Fibroblast of skin of right biceps (primary cell): ENCODE measurements at places on chromosomes 12 and 14.

DNA sequence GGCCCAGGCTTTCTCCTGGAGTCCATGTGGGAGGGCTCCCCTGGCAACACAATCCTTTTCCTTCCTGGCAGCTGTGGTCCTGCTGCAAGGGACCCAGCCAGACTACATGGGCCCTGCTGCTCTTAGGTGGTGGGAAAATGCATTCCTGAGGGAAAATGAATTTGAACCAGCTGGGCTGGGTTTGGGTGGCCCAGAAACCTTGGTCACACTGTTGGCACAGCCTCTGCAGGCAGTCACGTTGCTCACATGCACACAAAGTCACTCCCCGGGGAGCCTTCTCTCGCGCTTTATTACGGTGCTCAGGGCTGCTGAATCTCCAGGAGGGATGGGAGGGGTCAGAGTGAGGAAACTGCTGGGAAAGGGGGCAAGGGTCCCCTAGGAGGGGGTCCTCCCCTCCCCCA, 17.2 kb downstream of the PLEKHG3 start:
- DNase-seq, result peak; percentile 92

- no peak for DNase-seq
These were observed 447.5 kb upstream of the DCN start for GRCh38 chr12:91630083-91630482.

DNA sequence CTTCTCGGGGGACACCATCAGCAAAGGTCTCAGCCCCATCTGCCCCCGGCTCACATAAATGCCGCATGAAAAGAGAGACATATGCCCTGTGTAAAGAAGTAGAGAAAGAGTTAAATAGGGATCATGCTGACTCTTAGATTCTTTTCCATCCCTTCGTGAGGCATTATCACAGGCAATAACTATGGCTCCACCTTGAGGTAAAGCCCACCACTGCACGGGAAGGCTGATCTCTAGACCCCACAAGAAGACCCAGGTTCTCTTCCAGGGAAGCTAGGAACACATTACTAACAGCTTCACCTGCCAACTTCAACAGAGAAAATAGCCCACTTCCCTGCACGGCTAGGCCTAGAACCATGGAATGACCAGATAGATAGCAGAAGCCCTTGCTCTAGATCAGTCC, 14.1 kb upstream of the NOP2 start:
- no peak for DNase-seq

DNA sequence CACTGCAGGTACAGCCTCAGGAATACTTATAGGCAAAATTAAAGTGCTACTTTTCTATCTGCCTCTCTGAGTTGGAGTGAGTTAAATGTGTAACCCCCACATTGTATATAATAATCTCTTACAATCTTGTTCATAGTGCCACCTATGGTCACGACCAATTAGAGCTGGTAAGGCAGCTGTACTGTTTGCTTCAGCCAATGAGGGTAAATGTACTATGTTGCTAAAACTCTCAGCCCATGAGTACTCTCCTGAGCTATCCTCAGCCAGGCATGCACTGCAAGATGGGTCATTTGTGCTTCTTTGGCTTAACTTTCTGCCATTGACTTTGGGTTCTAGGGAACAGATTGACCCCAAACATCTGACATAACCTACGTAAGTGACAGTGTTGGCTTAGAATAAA, 15.0 kb upstream of the MDM2 start:
- DNase-seq, result peak; percentile 23

- DNase-seq, result no peak
These were observed 51.0 kb downstream of the PRKCH start for GRCh38 chr14:61372379-61372778.

GRCh38 chr12:15276088-15276698, 46.1 kb upstream of the PTPRO start:
- peak; percentile 48 for DNase-seq

GRCh38 chr12:6084261-6084968, 40.1 kb downstream of the VWF start:
- peak; percentile 95 for DNase-seq

DNA sequence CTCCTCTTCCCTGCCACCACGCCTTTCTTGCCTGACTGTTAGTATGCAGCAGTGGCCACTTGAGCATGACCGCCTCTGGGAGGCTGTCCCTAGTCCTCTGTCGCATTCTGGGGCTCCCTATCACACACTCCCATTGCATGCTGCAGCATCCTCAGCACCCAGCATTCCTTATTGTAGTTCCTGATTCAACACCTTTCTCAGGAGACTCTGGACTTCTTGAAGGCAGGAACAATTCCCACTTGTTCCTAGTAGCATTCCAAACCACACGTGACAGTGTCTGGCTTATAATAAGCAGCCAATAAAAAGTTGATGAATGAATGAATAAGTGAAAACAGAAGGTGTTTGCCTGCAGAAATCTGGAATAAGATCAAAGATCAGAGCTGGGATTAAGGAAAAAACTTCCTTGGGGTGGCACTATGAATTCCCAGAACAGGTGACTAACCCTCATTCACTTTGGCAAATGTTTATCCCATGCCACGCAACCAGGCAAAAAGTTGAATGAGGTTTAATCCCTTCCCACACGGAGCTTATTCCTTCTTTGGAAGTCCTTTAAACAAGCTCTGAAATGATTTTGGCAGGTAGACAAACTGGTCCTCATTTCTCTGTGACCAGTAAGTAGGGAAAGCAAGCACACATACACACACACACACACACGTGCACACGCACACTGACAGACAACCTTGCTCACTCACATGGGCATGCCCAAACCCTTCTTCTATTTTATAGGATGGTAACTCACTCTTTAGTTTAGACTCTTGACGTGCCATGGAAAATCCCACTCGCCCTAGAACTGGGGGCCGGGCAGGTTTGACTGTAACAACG, 26.5 kb downstream of the NTF3 start:
- DNase-seq, result no peak

GRCh38 chr14:89588016-89588415, 171.0 kb upstream of the FOXN3 start:
- no peak for DNase-seq

- no peak for DNase-seq
These were observed 91.0 kb downstream of the ELK3 start for GRCh38 chr12:96285158-96285557.

- no peak for DNase-seq
These were observed 36.9 kb downstream of the TTLL5 start for GRCh38 chr14:75697918-75698317.

GRCh38 chr12:5916785-5917290, 28.2 kb downstream of the ANO2 start:
- DNase-seq, result no peak

DNA sequence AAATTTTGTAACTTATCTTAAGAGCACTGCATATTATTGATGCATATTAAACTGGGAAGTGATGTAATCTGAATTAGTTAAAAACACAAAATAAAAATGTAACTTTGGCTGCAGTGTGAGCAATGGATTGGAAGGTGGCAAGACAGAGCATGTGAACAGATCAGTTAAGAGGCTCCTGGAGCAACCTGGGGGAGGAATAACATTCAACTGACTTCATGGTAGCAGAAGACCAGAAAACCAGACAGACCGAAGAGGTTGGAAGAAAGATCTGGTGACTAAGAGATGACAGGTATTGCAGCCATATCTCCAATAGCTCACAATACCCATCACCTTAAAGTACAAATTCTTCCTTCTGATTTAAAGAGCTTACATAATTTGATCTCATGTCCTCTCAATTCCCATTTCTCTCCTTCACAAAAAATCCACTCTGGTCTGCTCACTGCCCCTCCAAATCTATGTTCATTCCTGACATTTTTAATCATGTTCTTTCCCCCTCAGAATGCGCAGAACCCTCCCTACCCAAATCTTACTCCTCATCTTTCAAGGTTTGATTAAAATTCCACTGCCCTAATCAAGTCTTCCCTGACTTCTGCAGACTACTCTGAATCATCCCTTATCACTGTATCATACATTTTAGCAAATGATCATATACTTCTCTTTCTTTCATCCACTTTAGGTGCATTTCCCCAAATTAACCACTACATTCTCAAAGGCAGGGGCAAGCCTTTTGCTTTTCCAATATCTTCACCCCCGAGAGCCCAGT, 51.5 kb downstream of the DUSP16 start:
- peak; percentile 18 for DNase-seq

DNA sequence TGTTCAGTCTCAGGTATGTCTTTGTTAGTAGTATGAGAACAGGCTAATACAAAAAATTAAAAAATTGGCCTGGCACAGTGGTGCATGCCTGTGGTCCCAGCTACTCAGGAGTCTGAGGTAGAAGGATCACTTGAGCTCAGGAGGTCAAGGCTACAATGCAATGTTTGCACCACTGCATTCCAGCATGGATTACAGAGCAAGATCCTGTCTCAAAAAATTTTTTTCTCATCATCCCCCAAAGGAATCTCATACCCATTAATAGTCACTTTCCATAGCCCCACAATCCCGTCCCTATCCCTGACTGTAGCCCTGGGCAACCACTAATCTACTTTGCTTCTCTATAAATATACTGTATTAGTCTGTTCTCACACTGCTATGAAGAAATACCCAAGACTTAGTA, 57.8 kb downstream of the TTC8 start:
- peak; percentile 3 for DNase-seq
